Thoracic aorta endothelial cell (primary cell): ENCODE measurements at places on chromosomes 2 and 18. TPM values are rescaled to one million over a fixed set of nuclear protein-coding genes. Genes with fewer than 3 reads are reported as not detected.

The ASB18 gene
- not detected in 2 replicates for total RNA-seq

The CXCR4 gene
- total RNA-seq = 93.5 and 126 TPM in 2 replicates

The PAIP2B gene
- 0.53 and 1.2 TPM in 2 replicates for total RNA-seq

The TM4SF20 gene
- not detected in 2 replicates for total RNA-seq

The ZDBF2 gene
- 19.2 and 21.4 TPM in 2 replicates for total RNA-seq

The UGT1A8 gene
- not detected in 2 replicates for total RNA-seq

The RABL2A gene
- total RNA-seq = 8.0 and 8.8 TPM in 2 replicates

The CROCC2 gene
- not detected in 2 replicates for total RNA-seq

The GALNT5 gene
- total RNA-seq = under 0.01 TPM in 1 of 2 replicates, not detected in the other
